Temporal lobe (tissue), 4 donors: ENCODE measurements at places on chromosomes 3 and 15. TPM values are rescaled to one million over a fixed set of nuclear protein-coding genes. Genes with fewer than 3 reads are reported as not detected.

TADA3 gene
- total RNA-seq = 42.3 TPM

PCOLCE2 gene
- 3.2 TPM for total RNA-seq

UCN2 gene
- not detected for total RNA-seq

KNG1 gene
- not detected for total RNA-seq

GOLGA8R gene
- 0.49 TPM for total RNA-seq

GRK7 gene
- total RNA-seq = 0.25 TPM

LMAN1L gene
- total RNA-seq = not detected

GABRG3 gene
- total RNA-seq = 10.6 TPM

ANKRD34C gene
- under 0.01 TPM for total RNA-seq

XCR1 gene
- total RNA-seq = not detected

CLDN18 gene
- under 0.01 TPM for total RNA-seq

PLSCR2 gene
- total RNA-seq = not detected

BTBD1 gene
- total RNA-seq = 136 TPM

RASGRF1 gene
- total RNA-seq = 3.7 TPM

ACSBG1 gene
- 3.0 TPM for total RNA-seq

SLC12A1 gene
- 0.98 TPM for total RNA-seq

EOMES gene
- 7.1 TPM for total RNA-seq

CHST13 gene
- not detected for total RNA-seq

ATP10A gene
- total RNA-seq = 0.74 TPM

HRG gene
- not detected for total RNA-seq

BCL6 gene
- 14.0 TPM for total RNA-seq

ADGRG7 gene
- under 0.01 TPM for total RNA-seq

ACTL6A gene
- total RNA-seq = 17.0 TPM

ROBO2 gene
- total RNA-seq = 253 TPM

ABI3BP gene
- 3.0 TPM for total RNA-seq

B2M gene
- 223 TPM for total RNA-seq

ATP13A5 gene
- total RNA-seq = 0.49 TPM

TRIM42 gene
- not detected for total RNA-seq

EIF1B gene
- total RNA-seq = 60.5 TPM

SEC22C gene
- total RNA-seq = 46.2 TPM

GUCA1C gene
- total RNA-seq = not detected

RHOA gene
- 104 TPM for total RNA-seq

MYO5C gene
- total RNA-seq = 0.98 TPM

TMEM207 gene
- total RNA-seq = not detected

MST1R gene
- total RNA-seq = 0.49 TPM

ZNF619 gene
- 4.2 TPM for total RNA-seq

PPP1R14D gene
- total RNA-seq = not detected

EFHB gene
- total RNA-seq = 4.2 TPM

ZFAND6 gene
- 76.5 TPM for total RNA-seq

C3orf85 gene
- total RNA-seq = not detected

SLC9C1 gene
- 0.25 TPM for total RNA-seq

PRSS50 gene
- 0.25 TPM for total RNA-seq

TMEM212 gene
- not detected for total RNA-seq

SMCO1 gene
- not detected for total RNA-seq

CATSPER2 gene
- 4.2 TPM for total RNA-seq

DPPA2 gene
- not detected for total RNA-seq

ARPP21 gene
- total RNA-seq = 224 TPM

CD96 gene
- total RNA-seq = 0.25 TPM

LRTM1 gene
- total RNA-seq = not detected

SLC35G2 gene
- 9.3 TPM for total RNA-seq

GNAT1 gene
- total RNA-seq = not detected

PODXL2 gene
- total RNA-seq = 178 TPM

CYP1A2 gene
- not detected for total RNA-seq

P2RY14 gene
- total RNA-seq = 0.74 TPM

SH3GL3 gene
- total RNA-seq = 129 TPM

DHFR2 gene
- total RNA-seq = 8.1 TPM

RASL12 gene
- total RNA-seq = 2.2 TPM

ADAMTSL3 gene
- total RNA-seq = 16.2 TPM

GOLGA8G gene
- total RNA-seq = not detected

LIPC gene
- total RNA-seq = not detected
